ENCODE measurements at places on chromosomes 16 and 17. TPM values are rescaled to one million over a fixed set of nuclear protein-coding genes. Genes with fewer than 3 reads are reported as not detected.

The NACA2 gene
- polyA plus RNA-seq: not detected

DNA sequence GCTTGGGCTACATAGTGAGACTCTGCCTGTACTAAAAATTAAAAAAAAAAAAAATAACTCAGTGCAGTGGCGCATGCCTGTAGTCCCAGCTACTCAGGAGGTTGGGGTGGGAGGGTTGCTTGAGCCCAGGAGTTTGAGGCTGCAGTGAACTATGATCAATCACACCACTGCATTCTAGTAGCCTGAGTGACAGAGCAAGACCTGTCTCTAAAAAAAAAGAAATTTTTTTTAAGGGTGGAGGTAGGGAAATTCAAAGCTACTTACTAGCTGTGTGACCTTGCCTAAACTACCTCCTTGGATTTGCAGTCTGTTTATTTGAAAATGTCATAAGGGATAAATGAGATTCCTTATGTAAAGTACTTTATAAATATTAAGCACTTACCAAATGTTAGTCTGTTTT lies 3.4 kb upstream of the SMPD3 start:
- peaks cover 20% of the 10 kb centered on the region for H3K4me1 ChIP-seq
- no peaks in the 10 kb centered on the region for H3K36me3 ChIP-seq
- H3K27ac ChIP-seq: no peak overlapping the region
- no peak for DNase-seq
- H3K27me3 ChIP-seq: no peaks in the 10 kb centered on the region

DNA sequence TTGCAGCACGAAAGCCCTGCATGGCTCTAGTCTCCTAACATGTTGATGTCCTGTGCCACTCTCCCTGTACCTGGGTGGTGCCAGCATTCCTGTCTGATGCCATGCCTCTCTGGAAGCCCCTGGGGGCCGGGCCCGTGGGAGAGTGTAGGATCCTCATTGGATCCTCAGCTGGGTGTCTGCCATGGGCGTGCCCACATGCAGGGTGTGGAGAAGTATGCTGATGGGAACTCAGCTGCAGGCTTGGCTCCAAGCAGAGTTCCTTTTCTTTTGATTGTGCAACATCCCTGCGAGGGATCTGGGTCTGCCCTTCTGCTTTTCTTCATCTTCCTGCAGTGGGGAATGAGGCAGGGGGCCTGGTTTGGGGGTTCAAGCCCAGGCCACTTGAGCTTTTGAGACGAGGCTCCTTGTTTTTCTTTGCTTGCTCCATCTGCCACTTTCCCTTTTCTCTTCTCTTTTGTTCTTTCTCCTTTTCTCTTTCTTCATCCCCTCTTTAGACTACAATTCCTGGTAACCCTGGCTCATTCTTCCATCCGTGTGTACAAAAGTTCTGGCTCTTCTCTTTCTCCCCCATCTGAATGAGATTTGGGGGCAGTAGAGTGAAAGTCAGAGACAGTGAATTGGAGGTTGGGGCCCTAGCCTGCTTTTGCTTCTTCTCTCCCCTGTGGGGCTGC lies 32.9 kb downstream of the KSR1 start:
- no peak for DNase-seq
- H3K27ac ChIP-seq: no peak overlapping the region
- H3K4me1 ChIP-seq: peaks cover 14% of the 10 kb centered on the region
- H3K27me3 ChIP-seq: no peaks in the 10 kb centered on the region
- H3K36me3 ChIP-seq: no peaks in the 10 kb centered on the region

DNA sequence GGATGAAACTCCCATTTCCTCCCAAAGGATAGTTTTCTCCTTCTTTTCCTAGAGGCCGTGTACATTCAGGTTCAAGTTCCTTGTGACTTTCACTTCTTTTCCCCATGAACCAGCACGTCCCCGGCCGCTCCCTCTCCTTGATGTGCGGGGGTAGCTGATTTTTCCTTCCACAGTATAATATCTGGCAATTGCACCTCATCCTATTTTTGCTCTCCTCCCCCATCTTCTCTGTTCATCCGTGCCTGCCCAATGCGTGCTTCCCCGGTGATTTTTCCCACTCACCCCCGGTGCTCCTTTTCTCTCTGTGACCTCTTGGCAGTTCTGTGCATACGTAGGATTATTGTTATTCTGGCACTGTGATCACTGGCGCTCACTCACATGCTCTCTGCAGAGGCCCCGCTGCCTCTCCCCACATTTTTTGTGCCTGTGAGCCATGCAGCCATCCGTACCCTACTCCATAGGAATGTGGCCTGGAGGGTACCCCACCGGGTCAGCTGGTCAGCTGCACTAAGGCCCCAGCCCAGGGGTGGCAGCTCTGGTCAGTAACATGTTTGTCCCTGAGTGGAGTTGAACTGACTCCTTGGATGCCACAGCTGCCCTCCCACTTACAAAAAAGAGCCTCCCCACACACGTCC lies 100.0 kb downstream of the NTN1 start:
- H3K4me3 ChIP-seq: no peak overlapping the region
- H3K27me3 ChIP-seq: no peaks in the 10 kb centered on the region
- no peaks in the 10 kb centered on the region for H3K36me3 ChIP-seq
- DNase-seq: no peak
- H3K27ac ChIP-seq: no peak overlapping the region

The INCA1 gene
- 0.45 TPM for polyA plus RNA-seq

DNA sequence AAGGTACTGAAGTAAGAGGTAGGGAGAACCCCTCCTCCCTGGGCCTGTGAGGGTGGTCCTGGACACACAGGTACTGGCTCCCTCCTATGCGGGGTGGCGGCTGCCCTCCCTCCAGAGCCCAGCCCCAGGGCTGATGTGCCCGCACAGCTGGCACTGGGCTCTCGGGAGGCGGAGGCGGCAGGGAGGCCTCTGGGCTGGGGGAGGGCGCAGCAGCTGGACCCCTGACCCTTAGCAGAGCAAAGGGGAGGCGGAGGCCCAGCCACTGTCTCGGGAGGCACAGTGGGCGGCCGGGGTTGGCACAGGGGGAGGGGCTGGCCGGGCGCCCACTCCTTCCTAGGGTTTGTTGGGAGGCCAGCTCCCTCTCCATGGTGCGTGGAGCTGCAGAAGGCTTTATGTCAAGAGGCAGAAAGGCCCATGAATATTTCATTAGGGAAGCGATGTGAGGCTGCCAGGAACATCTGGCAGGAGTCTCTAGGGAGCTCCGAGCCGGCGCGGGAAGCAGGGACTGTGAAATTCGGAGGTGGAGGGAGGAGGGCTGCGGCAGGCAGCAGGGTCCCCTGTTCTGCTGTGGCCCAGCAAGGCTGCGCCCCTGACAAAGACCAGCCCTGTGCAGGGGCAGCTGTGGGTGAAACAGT lies 44.1 kb upstream of the ACSF3 start:
- no peaks in the 10 kb centered on the region for H3K4me1 ChIP-seq
- H3K27me3 ChIP-seq: no peaks in the 10 kb centered on the region
- H3K36me3 ChIP-seq: no peaks in the 10 kb centered on the region
- no peak overlapping the region for H3K4me3 ChIP-seq
- no peak overlapping the region for H3K27ac ChIP-seq

The TEX19 gene
- polyA plus RNA-seq: not detected

- H3K36me3 ChIP-seq: no peaks in the 10 kb centered on the region
- H3K4me3 ChIP-seq: no peak overlapping the region
- no peaks in the 10 kb centered on the region for H3K27me3 ChIP-seq
- no peak overlapping the region for H3K27ac ChIP-seq
- no peak for DNase-seq
- no peaks in the 10 kb centered on the region for H3K4me1 ChIP-seq
These were observed 72.9 kb upstream of the CLEC3A start for GRCh38 chr16:77949445-77949844.

DNA sequence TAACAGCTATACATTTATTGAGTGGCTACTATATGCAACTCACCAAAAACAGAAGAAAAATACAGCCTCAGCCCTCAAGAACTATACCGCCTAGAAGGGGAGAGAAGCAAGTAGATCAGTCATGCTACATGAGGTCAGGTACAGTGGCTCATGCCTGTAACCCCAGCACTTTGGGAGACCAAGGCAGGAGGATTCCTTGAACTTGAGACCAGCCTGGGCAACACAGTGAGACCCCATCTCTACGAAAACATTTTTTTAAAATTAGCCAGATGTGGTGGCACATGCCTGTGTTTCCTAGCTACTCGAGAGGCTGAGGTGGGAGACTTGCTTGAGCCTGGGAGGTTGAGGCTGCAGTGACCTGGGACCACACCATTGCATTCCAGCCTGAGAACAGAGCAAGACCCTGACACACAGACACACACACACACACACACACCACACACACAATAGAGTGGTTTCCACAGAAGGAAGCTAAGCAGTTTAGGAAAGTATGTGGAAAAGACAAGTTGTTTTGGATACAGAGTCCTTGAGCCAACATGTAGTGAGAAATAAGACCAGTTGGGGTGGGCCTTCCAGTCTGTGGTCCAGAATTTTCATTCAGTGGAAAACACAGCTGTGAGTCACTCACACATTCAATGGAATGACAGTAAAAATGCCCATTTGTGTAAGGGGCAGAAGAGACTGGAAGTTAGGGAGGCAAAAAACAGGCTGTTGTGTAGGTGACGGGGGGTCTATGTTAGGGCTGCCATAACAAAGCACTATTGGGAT lies 10.7 kb upstream of the SNTB2 start:
- H3K36me3 ChIP-seq: no peaks in the 10 kb centered on the region
- no peaks in the 10 kb centered on the region for H3K27me3 ChIP-seq
- DNase-seq: no peak
- peaks cover 4% of the 10 kb centered on the region for H3K4me1 ChIP-seq

The MYLK3 gene
- 0.09 TPM for polyA plus RNA-seq

DNA sequence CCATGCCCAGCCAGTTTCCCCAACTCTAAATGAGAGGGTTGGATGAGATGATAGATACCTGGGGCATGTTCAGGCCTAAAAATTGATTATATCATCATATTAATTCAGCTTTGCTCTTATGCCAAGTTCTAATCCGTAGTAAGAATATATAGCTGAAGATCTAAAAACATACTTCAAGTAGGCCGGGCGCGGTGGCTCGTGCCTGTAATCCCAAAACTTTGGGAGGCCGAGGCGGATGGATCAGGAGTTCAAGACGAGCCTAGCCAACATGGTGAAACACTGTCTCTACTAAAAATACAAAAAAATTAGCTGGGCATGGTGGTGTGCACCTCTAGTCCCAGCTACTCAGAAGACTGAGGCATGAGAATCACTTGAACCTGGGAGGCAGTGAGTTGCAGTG lies 12.0 kb downstream of the PLA2G10 start:
- no peaks in the 10 kb centered on the region for H3K4me1 ChIP-seq
- no peak overlapping the region for H3K27ac ChIP-seq
- H3K36me3 ChIP-seq: no peaks in the 10 kb centered on the region
- no peaks in the 10 kb centered on the region for H3K27me3 ChIP-seq
- DNase-seq: no peak
- no peak overlapping the region for H3K4me3 ChIP-seq

DNA sequence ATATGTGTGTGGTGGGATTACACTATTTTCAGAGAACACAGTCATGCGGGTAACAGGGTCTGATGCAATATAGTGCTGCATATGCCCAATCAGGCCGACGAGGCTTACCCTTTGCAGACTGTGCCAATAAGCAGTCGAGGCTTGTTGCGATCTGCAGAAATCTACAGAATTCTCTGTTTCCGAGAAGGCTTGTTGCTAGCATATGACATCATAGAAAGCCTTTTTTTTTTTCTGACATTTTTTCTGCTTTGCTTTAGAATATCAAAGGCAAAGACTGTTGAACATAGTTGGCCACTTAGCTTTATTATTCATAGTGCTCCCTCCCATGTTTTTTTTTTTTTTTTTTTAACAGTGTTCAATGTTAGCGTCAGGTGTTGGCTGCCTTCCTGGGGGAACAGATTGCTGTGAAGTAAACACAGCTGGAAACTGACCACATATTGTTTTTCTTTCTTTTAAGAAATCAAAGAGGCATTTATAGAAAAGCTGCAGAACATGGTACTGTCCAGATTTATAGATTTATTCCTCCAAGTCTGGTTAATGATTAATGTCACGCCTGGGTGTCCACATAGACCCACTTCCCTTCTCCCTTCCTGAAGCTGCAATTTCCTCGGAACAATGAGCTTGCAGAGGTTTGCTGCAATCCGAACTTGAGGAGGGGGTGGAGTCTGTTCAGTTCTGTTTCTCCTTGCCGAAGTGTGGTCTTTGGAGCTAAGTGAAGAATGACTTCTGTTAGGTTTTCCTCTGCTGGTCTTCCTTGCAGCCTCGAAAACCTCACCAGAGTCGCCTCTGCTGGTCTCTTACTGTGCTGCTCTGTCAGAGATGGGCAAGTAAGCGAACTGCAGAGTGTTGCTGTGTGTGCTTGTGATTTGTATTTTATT lies 87.3 kb downstream of the MAP2K6 start:
- H3K36me3 ChIP-seq: no peaks in the 10 kb centered on the region
- peaks cover 41% of the 10 kb centered on the region for H3K4me1 ChIP-seq
- DNase-seq: no peak
- H3K27ac ChIP-seq: no peak overlapping the region

GRCh38 chr17:73210002-73210678 lies 17.3 kb downstream of the COG1 start:
- H3K27me3 ChIP-seq: no peaks in the 10 kb centered on the region
- no peaks in the 10 kb centered on the region for H3K4me1 ChIP-seq
- H3K36me3 ChIP-seq: peaks cover 5% of the 10 kb centered on the region
- H3K4me3 ChIP-seq: no peak overlapping the region

DNA sequence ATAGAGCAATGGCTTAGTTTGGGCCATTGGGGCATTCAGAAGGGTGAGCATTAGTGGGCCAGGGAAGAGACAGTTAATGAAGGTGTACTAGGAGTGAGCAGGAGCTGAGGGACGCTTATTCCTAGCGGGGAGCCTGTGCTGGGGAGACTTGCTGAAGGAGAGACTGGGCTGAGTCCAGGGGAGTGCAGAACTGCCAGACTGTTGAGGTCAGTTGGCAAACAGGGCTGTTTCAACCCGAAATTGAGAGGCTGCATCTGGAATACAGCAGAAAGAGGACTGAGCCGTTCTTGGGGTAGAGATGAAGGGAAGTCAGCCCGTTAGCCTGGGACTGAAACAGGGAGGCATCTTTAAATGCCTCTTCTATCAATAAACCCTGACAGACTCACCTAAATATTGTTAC lies 33.2 kb downstream of the MAP2K6 start:
- no peaks in the 10 kb centered on the region for H3K36me3 ChIP-seq
- no peaks in the 10 kb centered on the region for H3K27me3 ChIP-seq
- DNase-seq: no peak
- H3K4me1 ChIP-seq: peaks cover 13% of the 10 kb centered on the region
- H3K27ac ChIP-seq: no peak overlapping the region

GRCh38 chr17:55413825-55414489 lies 7.7 kb downstream of the MMD start:
- H3K4me3 ChIP-seq: no peak overlapping the region
- H3K36me3 ChIP-seq: peaks cover 14% of the 10 kb centered on the region
- H3K27me3 ChIP-seq: no peaks in the 10 kb centered on the region
- peaks cover 19% of the 10 kb centered on the region for H3K4me1 ChIP-seq
- DNase-seq: no peak
- no peak overlapping the region for H3K27ac ChIP-seq

The MON1B gene
- 35.0 TPM for polyA plus RNA-seq

- no peaks in the 10 kb centered on the region for H3K27me3 ChIP-seq
- H3K36me3 ChIP-seq: no peaks in the 10 kb centered on the region
- H3K4me3 ChIP-seq: no peak overlapping the region
- DNase-seq: no peak
These were observed 355.3 kb downstream of the SLC39A11 start for GRCh38 chr17:72737151-72737690.

GRCh38 chr17:78351449-78352006 lies 8.3 kb downstream of the SOCS3 start:
- peaks cover 7% of the 10 kb centered on the region for H3K27me3 ChIP-seq
- no peak overlapping the region for H3K4me3 ChIP-seq
- no peaks in the 10 kb centered on the region for H3K36me3 ChIP-seq

GRCh38 chr16:21989751-21990150 lies 11.2 kb downstream of the PDZD9 start:
- no peaks in the 10 kb centered on the region for H3K27me3 ChIP-seq
- H3K27ac ChIP-seq: no peak overlapping the region
- H3K4me1 ChIP-seq: no peaks in the 10 kb centered on the region
- H3K4me3 ChIP-seq: no peak overlapping the region
- DNase-seq: no peak
